ENCODE measurements at places on chromosomes 7 and 10.

- no peak for DNase-seq
Observed at GRCh38 chr10:35316218-35316967, 19.9 kb upstream of the CCNY start.

DNA sequence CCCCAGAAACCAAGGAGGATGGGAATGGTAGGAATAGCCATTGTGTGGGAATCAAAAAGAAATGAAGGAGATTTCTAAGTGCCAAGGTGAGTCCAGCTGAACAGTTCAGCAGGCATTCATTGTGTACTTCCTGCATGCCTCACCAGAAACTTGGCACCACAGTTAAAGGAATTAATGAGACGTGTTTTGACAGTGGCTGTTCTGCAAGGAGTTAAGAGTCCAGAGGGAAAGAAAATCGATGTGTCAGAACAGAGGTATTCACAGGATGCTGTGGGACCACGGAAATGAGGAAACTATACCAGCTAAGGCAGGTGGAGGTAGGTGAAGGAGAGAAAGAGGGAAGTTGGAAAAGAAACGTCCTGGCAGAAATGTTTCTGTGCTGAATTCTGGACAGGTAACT, 78.1 kb downstream of the PRKCQ start:
- DNase-seq = no peak

DNA sequence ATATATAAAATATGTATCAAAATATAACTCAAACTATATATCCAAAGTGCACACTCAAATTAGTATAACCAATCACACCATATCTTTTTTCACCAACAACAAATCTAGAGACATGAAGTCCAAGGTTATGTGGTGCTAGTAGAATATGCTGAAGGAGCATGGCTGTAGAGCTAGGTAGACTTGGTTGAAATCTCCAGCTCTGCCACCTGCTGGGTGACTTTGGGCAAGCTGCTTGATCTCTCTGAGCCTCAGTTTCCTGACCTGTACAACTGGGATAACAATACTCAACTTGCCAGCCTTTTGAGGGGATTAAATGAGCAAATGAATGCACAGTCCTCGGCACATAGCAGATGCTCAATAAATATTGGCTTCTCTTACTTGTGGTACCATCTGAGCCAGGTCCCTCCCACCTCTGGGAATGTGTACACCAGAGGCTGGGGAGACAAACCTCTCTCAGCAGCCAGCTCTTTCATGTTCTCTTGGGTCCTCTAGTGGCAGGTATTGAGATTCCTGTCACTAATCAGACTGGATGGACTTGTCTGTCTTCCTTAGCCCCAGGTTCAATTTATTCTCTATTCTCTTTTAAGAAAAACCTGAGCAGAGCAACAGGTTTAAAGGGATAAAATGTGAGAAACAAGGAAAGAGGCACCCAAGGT, 94.3 kb upstream of the PDE1C start:
- no peak for DNase-seq

GRCh38 chr10:3681642-3682554, 103.1 kb downstream of the KLF6 start:
- DNase-seq = no peak

- no peak for DNase-seq
Observed at GRCh38 chr10:106958589-106959361, 205.7 kb downstream of the SORCS1 start.

- peak; percentile 83 for DNase-seq
Observed at GRCh38 chr10:110793886-110794285, 77.8 kb upstream of the PDCD4 start.

- no peak for DNase-seq
Observed at GRCh38 chr7:158008267-158008666, 579.4 kb downstream of the PTPRN2 start.

DNA sequence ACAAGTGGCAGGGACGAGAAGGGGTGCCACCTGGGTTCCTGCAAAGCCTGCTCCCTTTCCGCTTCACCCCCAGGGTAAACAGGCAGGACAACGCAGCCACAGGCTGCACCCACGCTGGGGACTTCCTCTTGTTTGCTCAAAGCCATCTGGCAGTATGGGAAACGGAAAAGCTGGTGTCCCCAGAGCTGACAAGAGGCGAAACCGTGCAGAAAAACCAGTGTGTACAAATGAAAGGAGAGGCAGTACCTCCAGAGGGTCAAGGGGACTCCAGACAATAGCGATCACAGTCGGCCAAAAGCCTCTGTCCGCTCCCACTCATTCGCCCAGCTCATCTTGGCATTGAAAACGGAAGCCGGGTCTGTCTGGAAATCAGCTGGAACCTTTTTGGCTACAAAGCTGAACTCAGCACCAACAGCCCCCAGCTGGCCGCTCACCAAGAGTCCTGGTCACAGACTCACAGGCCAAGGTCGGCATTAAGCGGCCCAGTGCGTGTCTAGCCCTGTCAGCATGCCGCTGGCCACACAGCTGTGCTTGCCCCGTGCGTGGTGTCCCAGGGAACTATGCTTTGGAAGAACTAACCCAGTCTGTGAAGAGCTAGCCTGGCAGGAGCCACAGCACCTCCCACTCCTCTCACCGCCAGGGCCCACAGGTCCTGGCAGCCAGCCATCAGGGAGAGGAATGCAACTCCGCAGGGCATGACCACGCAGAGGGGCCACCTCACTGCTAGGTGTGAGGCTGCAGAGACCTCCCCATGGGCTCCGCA, 10.4 kb downstream of the TNS3 start:
- DNase-seq = no peak
